ENCODE measurements at places on chromosomes 6 and 20.

- no peak for DNase-seq
These were observed 7.0 kb upstream of the TUBB2A start for GRCh38 chr6:3164388-3164787.

GRCh38 chr20:14657266-14658005 is 320.0 kb upstream of the FLRT3 start:
- no peak for DNase-seq

GRCh38 chr20:62592506-62593177 is 49.7 kb upstream of the SLCO4A1 start:
- DNase-seq: no peak

- DNase-seq: no peak
These were observed 726 bp upstream of the ARFGEF3 start for GRCh38 chr6:138161088-138161337.

- no peak for DNase-seq
These were observed 32.2 kb downstream of the MYLK4 start for GRCh38 chr6:2718334-2719092.

GRCh38 chr6:68652117-68652536 is 17.0 kb downstream of the ADGRB3 start:
- no peak for DNase-seq

DNA sequence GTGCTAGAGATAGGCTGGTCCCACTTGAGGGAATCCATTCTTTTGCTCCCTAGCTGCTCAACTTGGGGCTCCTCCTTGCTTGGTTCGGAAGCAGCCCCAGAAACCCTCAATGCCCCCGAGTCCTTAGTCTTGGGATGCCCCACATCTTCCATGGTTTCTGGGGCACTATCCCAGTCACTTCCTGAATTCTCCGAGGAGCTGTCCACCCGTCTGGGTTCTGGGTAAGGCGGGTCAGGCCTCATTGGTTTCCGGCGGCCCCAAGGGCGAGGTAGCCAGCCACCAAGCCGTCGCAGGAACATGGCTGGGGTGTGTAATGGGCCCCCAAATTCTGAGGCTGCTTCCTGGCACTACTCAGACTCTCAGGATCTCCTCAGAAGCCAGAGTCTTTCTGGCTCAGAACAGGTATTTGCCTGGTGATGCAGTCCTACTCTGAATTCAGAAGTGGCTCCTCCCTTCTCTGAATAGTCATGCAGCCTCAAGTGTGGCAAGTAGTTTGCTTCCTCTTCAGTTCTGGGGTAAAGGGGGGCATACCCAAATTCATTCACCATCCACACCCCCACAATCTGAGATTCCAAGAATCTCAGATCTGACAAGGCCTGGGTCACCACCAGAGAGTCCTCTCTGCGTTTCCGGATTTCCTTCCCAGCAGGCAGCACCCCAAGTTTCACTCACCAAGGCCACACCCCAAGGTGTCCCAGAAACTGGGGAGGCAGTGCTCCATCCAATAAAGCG is 763 bp downstream of the C6orf47 start:
- no peak for DNase-seq
